ENCODE measurements at places on chromosomes 1 and 21.

- no peak for DNase-seq
Measured at GRCh38 chr1:170776252-170776651, 112.3 kb downstream of the PRRX1 start.

GRCh38 chr1:168137515-168137821, 738 bp upstream of the GPR161 start:
- no peak for DNase-seq

- DNase-seq: no peak
Measured at GRCh38 chr1:90494748-90495282, 222.3 kb downstream of the BARHL2 start.

- no peak for DNase-seq
Measured at GRCh38 chr1:230861489-230861888, 6.8 kb downstream of the C1orf198 start.

DNA sequence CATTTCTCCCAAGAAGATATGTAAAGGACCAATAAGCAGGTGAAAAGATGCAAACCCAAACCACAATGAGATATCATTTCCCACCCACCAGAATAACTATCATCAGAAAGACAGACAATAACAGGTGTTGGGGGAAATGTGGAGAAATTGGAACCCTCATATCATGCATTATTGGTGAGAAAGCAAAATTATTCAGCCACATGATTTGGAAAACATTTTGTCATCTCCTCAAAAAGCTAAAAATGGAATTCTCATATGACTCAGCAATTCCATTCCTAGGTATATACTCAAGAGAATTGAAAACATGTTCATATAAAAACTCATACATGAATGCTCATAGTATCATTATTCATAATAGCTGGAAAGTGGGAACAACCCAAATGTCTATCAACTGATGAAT, 25.1 kb upstream of the RNF186 start:
- no peak for DNase-seq
